Stimulated activated CD4-positive, alpha-beta T cell treated with anti-CD3 and anti-CD28 coated beads, Interleukin-1b, Interleukin-23, amount 100 ng/mL, for 4 hours (primary cell): ENCODE measurements at places on chromosomes 12 and 14.

DNA sequence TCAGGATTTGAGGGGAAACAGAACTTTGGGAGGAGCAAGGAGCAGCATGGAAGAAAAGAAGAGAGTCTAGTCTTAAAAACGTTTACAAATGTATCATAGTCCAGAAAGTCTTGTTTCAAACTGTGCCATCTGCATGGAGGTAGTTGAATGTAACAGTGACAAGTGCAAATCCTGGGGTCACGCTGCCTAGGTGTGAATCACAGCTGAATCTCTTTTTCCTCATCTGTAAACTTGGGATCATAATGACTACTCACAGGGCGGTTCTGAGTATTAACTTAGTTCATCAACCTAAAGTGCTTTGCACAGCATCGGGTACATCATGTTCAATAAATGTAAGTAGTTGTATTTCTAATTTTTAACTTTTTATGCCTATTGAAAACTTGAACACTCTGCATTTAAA lies 208.5 kb downstream of the CHST11 start:
- no peak for DNase-seq

- no peak for DNase-seq
These were observed 67.3 kb downstream of the PRIMA1 start for GRCh38 chr14:93720981-93721483.

- no peak for DNase-seq
These were observed 620 bp downstream of the C1S start for GRCh38 chr12:7061138-7061537.

GRCh38 chr14:82796086-82796485 lies 1262.4 kb upstream of the SEL1L start:
- DNase-seq = no peak

DNA sequence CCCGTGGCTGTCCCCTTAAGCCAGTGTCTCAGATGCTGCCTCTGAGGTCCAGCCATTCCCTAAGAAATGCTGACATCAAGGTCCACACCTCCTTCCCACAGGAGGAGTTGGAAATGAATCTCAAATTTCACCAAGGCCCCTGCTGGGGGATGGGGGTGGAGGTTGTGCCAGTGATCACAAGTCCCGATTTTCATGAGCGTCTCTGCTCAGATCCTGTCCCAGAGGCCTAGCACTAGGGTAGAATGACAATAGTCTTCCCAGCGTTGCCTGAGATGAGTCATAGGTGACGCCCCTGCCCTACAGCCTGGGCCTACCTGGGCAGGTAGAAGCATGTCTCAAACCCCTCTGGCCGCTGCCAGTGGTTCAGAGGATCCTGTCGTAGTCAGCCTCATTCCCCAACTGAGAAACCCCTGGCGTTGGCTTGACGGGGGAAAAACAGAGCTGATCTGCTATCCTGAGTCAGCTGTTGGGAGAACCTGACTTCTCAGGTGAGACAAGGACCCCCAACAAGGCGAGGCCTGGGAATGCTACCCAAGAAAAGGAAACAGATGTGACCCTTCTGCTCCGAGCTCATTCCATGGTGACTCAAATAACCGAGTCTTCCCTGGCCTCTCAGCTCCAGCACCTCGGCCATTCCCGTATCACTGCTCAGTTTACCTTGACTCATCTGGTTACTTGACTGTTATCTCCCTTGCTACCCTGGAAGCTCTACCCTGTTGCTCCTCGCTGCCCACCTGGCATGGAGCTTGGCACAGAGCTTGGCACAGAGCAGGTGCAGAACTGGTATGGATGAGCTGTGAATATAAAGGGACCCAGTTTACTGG lies 21.8 kb upstream of the SPPL3 start:
- DNase-seq = no peak
